ENCODE measurements at places on chromosomes 13 and 19. TPM values are rescaled to one million over a fixed set of nuclear protein-coding genes. Genes with fewer than 3 reads are reported as not detected.
A peak's percentile ranks its signal among the peaks of the same experiment; 100 is the strongest.

- DNase-seq: no peak
Measured at GRCh38 chr19:6613711-6614110, 22.8 kb upstream of the CD70 start.

DNA sequence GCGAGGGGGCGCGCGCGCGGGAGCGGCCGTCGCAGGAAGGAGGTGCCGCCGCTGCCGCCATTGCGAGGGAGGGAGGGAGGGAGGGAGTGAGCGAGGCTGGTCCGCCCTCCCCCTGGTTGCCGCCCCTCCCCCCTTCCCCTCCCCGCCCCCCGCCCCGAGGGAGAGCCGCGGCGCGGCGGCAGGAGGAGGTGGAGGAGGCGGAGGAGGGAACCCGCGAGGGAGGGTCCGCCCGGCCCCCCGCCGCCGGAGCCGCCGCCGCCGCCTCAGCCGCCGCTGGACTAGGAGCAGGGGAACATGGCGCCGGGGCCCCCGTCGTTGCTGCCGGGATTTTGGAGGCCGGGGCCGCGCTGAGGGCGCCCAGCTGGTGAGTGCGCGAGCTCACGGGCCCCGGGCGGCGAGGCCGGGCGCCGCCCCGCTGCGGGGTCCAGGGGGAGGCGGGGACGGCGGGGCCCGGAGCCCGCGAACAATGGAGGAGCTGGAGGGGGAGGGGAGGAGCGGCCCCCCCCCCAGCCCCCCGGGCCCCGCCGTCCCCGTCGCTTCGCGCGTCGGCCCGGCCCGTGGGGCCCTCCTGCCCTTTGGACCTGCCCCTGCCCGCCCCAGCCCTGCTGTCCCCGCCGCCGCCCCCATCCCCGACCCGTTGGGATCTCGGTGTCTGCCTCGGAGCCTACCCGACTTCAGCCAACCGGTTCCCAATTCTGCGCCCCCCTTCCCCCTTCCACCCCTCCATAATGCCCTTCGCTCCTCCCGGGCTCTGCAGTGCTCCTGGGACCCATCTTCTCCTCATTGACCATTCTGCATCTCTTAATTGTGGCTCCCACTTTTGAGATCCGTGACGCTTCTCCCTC lies at the start of gene ARHGAP35:
TSS of gene ARHGAP35 (plus strand) at position 152 of the 845 bp plus-strand sequence. CDS start 57,679 bp downstream, outside the sequence.
- DNase-seq: no peak

Gene SYDE1
- polyA plus RNA-seq: 14.4 TPM

DNA sequence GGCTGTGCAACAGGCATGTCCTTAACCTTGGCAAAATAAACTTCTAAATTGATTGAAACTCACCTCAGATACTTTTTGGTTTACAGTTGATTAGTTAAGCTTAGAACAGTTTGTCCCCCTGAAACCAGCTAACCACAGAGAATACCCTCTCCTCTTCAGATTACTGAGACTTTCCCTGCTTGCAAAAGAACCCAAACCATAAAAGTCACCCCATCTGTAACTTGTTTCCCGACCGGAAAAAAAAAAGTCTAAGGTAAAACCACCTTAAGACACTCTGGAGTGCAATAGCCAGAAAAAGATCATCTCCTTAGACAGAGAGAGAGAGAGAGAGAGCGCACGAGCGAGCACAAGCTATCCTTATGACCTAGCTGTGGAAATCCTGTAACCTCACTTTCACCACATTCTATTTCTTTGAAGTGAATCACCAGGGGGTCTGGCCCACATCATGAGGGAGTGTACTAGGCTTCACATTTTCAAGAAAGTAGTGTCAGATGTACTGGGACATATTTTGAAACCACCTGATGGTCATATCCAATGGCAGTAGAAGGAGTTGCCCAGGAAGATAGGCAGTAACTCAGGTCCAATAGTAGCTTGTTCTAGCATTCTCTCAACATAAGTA lies 11.1 kb upstream of the GTF2F2 start:
- DNase-seq: no peak

Gene SARS2
- polyA plus RNA-seq: 56.4 TPM

Gene TMEM255B
- 5.4 TPM for polyA plus RNA-seq

- DNase-seq: no peak
Measured at GRCh38 chr13:113187263-113187669, 21.2 kb downstream of the PCID2 start.

DNA sequence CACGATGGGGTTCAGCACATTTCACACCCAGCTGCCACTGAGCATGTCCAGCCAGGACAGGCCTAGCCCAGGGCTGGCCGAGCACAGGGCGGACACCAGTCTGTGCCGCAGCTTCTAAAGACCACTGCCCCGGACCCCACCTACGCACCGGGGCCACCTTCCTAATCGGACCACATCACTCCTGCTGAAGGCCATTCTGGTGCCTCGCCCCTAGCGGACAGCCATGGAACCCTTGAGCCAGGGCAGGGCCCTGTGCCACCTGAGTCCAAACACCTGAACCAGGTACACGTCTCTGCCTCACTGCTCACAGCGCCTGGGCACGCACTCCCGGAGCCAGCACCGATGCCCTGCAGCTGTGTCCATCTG lies 8.4 kb upstream of the C13orf46 start:
- DNase-seq: no peak

GRCh38 chr13:51318015-51318414 lies 21.5 kb upstream of the SERPINE3 start:
- no peak for DNase-seq

GRCh38 chr13:43107780-43108179 lies 84.4 kb downstream of the DNAJC15 start:
- no peak for DNase-seq

- DNase-seq: no peak
Measured at GRCh38 chr13:51542346-51543242, 41.7 kb upstream of the WDFY2 start.

DNA sequence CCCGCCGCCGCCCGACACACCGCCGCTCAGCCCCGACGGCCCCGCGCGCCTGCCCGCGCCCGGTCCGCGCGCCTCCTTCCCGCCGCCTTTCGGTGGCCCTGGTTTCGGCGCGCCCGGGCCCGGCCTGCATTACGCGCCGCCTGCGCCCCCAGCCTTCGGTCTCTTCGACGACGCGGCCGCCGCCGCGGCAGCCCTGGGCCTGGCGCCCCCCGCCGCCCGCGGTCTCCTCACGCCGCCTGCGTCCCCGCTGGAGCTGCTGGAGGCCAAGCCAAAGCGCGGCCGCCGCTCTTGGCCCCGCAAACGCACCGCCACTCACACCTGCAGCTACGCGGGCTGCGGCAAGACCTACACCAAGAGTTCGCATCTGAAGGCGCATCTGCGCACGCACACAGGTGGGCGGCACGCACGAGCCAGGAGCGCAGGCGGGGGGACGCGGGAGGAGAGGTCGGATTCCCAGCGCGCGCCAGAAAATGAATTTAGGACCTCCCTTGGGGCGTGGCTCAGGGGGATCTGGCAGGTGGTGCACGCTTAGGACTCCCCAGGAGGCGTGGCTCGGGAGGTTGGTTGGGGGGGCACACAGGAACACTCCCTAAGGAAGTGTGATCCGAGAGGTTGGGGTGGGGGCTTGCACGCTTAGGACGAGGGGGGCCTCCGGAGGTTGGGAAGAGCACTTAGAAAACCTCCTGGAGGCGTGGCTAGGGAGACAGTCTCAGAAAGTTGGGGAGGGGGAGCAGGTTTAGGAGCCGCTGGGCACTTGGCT lies 1.2 kb downstream of the KLF2 start:
- DNase-seq: no peak

- no peak for DNase-seq
Measured at GRCh38 chr13:36666477-36667229, 7.2 kb upstream of the SERTM1 start.

DNA sequence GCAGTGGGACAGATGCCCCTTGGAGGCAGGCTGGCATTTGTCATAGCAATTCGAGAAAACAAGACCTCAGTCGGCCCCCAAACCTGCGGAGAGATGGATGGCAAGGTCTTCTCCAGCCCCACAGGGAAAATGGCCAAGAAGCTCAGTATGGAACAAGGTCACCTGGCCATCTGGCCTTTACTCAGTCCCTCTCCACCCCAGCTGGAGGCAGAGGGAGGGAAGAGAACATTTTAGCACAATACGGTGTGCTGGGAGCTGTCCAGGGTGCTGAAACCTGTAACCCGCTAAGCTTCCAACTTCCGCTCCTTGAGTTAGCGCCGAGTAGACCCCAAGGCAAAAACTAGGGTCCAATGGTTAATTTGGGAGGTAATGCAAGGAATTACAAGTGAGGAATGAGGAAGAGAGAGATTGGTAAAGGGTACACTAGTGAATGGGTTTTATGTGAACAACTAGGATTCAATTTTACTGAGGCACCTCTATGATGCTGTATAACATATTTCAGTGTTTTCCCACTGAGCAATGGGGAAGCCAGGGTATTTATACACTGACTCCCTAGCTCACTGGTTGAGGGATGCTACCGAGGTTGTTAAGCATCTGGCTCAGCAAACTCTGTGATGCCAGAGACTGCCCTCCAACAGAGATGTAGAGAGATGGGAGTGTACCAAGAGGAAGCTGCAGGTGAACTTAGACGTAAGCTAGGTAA lies 64.3 kb downstream of the CACNA1A start:
- peak; percentile 59 for DNase-seq
